IPS-NIHi11 (cell line): ENCODE measurements at places on chromosomes 5 and 9.

DNA sequence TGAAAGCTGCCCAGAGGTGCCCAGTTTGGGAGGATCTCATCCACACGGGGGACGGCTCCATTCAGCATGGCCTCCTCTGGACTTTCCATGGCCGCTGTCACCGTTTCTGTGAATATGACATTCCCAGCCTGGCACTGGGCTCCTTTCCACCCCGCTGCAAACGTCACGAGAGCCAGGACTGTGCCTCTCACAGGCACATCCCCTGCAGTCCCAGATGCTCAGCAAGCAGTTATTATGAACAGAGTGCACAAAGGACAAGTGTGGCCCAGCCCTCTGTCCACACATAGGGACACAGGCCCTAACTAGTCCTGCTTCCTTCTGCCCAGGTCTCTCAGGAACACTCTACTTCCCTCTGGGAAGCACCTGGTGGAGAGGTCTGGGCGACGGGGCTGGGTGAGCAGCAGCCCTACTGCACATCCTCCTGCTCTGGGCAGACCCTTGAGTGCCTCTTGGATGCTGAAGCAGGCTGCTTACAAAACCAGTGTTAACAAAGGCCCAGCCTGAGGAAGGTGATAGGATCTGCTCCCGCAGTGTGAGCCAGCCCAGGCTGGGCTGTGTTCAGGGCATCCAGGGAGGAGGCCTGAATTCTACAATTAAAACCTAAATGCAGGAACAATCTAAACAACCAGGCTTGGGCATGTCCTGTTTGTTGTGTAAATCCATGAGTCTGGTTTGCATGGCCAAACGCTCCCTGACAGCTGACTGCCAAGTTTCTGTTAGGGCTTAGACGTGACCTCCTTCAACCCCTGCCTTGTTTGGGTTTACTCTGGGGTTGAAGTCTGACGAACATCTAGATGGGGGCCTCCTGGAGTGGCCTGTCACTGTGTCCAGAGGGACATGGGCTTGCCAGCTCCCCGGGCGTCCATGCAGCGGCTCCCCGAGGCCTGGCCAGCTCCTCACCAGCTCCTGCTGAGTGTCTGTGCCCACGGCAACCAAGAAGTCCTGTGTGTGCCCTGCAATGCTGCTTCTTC lies 269.8 kb downstream of the GADD45G start:
- no peak for DNase-seq

DNA sequence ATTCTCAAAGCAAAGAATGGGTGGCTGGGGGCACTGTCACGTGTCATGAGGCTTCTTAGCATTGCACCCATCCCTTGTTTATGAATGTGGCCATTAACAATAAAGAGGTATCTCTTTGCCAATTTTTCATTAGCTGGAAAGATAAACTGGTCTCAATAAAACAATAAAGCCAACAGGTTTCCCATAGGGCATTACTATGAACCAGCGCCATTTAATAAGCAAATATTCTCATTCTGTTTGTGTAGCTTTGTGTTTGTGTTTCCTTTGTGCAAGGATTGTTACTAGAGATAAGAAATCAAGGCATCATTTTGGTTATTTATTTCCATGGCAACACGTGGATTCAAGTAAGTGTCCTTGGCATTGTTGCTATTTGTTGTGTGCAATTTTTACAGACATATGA lies 37.6 kb upstream of the CAST start:
- no peak for DNase-seq

DNA sequence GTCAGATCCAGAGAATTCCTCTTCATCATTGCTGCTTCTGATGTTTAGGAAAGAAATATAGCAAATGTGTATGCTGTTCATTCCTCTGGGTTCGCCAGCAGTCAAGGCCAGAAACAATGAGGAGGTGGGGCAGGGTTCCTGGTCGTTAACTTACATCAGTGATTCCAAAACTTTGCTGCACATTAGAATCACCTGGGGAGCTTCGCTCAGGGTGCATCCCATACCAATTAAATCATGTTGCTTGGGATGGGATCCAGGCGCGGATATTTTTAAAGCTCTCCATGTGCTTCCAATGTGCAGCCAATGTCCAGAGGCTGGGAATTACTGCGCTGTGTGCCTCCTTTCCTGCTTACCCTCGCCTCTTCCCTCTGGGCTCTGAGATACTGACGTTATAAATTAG lies 227.9 kb upstream of the KLF9 start:
- no peak for DNase-seq

GRCh38 chr5:65742565-65743231 lies 20.7 kb downstream of the NLN start:
- peak; percentile 31 for DNase-seq

- DNase-seq: no peak
Observed at GRCh38 chr5:130222573-130222972, 318.3 kb downstream of the CHSY3 start.

DNA sequence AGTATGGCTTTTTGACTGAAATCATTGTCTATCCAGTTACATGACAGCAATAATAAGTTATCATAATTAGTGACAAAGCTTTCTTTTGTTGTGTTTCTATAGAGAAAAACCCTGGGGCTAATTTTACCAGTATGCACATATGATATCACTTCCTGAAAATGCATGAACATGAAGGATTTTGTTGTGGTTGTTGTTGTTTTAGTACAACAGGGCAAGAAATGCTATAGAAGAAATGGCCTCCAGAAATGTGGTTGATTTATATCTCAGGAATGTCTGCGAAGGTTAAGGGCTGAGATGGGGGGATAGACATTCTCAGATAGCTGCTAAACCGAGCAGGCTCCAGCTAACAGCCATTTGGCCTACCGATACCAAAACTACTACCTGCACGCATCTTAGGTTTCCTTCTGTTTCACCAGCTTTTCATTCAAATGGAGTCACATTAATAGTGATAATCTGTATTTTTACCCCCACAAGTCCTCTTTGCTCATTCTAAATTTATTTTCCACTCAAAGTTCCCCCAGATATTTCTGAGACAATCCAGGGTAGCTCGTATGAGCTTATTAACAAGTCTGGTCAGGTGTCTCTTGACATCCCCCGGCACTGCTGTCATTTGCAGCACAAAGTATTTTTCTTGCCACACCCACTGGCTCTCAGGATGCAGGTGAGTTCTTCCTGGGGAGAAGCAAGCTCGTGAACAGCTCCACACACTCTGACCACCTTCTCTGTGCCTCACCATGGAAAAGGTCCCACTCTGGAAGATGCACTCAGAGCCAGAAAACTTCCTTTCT lies 232.4 kb upstream of the GAS1 start:
- no peak for DNase-seq

- DNase-seq: no peak
Observed at GRCh38 chr5:179120421-179120861, 60.3 kb downstream of the ZNF354C start.

DNA sequence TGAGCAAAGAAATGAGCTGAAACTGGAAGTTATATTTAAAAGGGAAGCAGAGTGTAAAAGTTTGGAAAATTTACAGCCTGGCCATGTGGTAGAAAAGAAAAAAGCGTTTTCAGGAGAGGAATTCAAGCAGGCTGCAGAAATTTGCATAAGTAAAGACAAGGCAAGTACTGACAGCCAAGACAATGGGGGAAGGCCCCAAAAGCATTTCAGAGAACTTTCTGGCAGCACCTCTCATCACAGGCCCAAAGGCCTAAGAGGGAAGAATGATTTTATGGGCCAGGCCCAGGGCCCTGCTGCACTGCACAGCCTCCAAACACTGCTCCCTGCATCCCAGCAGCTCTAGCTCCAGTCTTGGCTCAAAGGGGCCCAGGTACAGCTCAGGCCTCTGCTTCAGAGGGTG lies 169.7 kb downstream of the GLIS3 start:
- no peak for DNase-seq

DNA sequence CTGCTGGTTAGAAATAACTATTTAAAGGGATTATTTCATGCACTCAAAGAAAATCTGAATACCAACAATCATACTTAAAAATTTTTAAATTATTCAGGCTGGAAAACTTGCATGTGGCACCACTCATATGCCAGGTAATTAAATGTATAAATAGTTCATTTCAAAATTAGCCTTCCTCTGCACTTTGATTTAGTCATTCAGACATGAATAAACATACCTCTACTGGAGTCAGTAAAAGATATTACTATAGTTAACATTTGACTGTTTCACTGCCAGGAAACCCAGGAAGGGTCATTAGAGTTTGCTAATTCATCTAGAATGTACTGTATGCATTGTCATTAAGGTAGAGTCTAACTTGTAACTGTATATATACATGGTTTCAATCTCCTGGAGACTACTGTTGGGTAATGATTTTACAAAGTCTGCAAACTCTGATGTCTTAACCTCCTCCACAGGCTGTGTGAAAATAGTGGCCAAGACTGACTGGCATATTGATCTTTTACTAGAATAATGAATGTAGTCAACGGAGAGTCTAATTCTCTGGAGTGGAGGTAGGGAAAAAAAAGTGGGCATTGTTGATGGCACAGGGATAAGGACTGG lies 43.7 kb downstream of the TEX10 start:
- DNase-seq: no peak

DNA sequence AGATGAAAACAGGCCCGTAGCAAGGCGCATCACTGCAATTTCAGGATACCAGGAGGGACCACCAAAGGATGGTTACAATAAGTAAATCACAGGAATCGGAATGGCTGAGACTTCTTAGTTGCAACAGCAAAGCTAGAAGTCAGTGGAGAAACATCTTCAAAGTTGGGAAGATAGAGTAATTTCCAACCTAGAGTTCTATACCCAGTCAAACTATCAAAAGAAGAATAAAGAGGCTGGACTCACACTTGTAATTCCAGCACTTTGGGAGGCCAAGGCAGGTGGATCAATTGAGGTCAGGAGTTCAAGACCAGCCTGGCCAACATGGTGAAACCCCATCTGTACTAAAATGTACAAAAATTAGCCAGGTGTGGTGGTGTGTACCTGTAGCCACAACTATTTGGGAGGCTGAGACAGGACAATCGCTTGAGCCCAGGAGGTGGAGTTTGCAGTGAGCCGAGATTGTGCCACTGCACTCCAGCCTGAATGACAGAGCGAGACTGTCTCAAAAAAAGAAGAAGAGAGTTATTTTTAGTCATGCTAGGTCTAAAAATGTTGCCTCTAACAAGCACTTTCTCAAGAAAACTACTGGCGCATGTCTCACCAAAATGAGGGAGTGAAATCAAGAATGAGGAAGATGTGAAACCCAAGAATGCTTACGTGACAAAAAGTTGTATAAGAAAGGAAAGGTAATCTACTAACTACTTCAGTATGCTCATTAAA lies 267.7 kb downstream of the DENND1A start:
- DNase-seq: no peak

GRCh38 chr5:67335426-67335825 lies 138.8 kb upstream of the CD180 start:
- no peak for DNase-seq

GRCh38 chr9:114156657-114157421 lies 1.5 kb downstream of the COL27A1 start:
- peak; percentile 46 for DNase-seq

GRCh38 chr9:74412236-74412979 lies 84.7 kb upstream of the RORB start:
- no peak for DNase-seq

- no peak for DNase-seq
Observed at GRCh38 chr5:68482199-68482598, 266.6 kb downstream of the PIK3R1 start.

- DNase-seq: peak; percentile 87
Observed at GRCh38 chr5:176629853-176630680, at the start of the genes EIF4E1B and SNCB. EIF4E1B (plus strand) TSS chr5:176630675; CDS start chr5:176642788, 12,113 bp downstream. SNCB (minus strand) TSS chr5:176630534; CDS start chr5:176629654, 880 bp downstream.

DNA sequence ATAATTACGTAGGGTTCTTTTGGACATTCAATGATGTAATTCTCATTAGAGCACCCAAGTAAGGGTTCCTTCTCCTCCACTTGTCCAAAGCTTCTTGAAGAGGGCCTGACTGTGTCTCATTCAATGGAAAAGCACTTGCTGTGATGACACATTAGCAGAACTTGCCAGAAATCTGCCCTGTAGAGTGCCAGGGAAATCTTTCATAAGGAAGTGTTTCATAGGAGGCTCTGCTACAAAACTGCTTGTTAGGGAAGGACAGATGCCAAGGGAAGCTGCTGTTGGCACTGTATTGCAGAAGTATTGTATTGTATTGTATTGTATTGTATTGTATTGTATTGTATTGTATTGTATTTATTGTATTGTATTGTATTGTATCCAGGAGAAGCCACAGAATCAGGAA lies 45.5 kb upstream of the MPDZ start:
- DNase-seq: no peak

DNA sequence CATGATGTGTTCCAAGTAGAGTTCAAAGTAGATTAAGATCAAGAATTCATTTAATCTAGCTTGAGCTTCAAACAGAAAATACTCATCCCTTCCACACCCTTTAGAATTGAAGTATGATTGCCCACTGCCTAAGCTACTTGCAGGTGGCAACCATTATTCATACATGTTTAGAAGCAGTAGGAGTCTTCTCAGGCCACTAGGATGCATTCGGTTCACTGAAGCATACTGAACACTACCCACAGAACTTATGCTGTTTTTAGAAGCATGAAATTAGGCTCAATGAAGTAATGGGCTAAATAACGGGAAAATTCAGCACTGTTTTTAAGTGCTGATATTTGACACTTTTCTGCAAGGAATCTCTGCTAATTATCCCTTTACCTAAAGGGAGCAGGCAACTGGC lies 263.4 kb downstream of the DEPDC1B start:
- DNase-seq: no peak

- DNase-seq: peak; percentile 71
Observed at GRCh38 chr5:14727428-14727865, 62.9 kb downstream of the OTULIN start.

DNA sequence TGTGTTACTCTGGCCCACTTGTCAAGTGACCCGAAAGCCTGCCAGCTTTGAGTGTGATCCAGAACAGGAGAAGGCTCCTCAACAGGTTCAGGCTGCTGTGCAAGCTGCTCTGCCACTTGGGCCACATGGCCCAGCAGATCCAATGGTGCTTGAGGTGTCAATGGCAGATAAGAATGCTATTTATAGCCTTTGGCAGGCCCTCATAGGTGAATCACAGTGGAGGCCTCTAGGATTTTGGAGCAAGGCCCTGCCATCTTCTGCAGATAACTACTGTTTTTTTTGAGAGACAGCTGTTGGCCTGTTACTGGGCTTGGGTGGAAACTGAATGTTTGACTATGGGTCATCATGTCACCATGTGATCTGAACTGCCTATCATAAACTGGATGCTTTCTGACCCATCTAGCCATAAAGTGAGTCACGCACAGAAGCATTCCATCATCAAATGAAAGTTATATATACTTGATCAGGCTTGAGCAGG lies 180.8 kb downstream of the CARTPT start:
- DNase-seq: no peak

GRCh38 chr5:158099571-158100105 lies 240.7 kb upstream of the CLINT1 start:
- no peak for DNase-seq

GRCh38 chr9:90526386-90526785 lies 116.2 kb downstream of the DIRAS2 start:
- peak; percentile 16 for DNase-seq

- DNase-seq: no peak
Observed at GRCh38 chr5:157917491-157917890, 58.5 kb upstream of the CLINT1 start.
